ENCODE measurements at places on chromosomes 11 and 22.

DNA sequence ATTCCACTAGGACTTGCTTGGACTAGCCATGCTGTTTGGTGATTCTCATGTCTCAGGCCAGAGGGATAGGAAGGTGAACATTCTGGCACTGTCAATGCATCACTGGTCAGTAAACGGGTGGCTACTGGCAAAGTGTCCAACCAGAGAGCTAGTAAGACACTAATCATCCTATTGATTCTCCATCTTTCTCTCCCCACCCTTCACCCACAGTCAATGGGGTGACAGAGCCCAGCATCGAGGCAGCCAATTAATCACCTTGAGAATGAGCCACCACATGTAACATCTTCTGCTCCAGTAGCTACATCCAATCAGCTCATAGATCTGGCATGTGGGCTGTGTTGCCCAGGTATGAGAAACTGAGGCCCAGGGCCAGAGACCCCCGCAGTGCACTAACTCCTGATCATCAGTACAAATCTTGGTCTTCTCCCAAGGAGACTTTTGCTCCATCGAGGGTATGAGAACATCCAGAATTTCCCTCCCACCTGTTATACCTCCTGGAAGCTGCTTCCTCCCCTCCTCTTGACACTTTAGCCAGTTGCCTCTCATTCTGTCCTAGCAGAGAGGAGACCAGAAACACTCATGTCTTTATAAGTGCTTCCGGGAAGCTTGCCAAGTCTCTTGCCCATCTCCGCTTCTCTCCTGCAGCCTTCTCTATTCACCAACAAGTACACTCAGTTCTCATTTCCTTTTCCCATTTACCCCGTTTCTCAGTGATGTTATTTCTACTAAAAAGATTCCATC, 17.0 kb downstream of the HTR3A start:
- no peak for DNase-seq

- no peak for DNase-seq
Measured at GRCh38 chr11:94544646-94545263, 1.0 kb downstream of the FUT4 start.

GRCh38 chr11:44962464-44962863, 11.8 kb upstream of the TP53I11 start:
- no peak for DNase-seq

DNA sequence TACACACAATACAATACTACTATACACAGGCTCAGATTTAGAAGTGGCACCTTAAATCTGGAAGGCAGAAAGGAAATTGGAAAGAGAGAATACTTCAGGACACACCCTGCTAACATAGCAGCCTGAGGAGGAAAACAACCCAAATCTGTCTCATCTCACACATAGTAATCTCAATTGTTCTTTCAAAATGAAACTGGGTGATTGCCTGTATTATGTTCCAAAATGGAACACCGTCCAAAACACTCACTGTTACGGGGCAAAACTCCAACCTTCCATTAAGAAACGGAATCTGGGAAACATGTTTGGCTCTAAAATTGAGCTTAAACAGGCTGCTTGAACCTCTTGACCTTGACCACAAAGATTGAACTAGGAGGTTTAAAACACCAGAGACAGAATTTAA, 572.6 kb downstream of the OPCML start:
- DNase-seq, result no peak

- DNase-seq, result no peak
Measured at GRCh38 chr11:48073031-48073861, 92.9 kb downstream of the PTPRJ start.

Measured in NCI-H2107 (cell line).